Activated CD4-positive, alpha-beta T cell treated with anti-CD3 and anti-CD28 coated beads, Interleukin-2, amount 10 ng/mL, durations not matched to agents 7 days and 5 days (primary cell): ENCODE measurements at places on chromosomes 2 and 18. TPM values are rescaled to one million over a fixed set of nuclear protein-coding genes. Genes with fewer than 3 reads are reported as not detected.

The SP5 gene
- not detected for total RNA-seq

The ARL4C gene
- 300 TPM for total RNA-seq

The LAMA1 gene
- not detected for total RNA-seq

GRCh38 chr2:148875387-148876051 lies 492 bp downstream of the KIF5C start:
- H3K27me3 ChIP-seq: peaks cover 39% of the 10 kb centered on the region
- peak; percentile 12 for DNase-seq
- H3K27ac ChIP-seq: peak overlapping the region; percentile 41
- peak overlapping the region; percentile 78 for H3K4me3 ChIP-seq
- H3K36me3 ChIP-seq: peaks cover 2% of the 10 kb centered on the region
- peaks cover 10% of the 10 kb centered on the region for H3K4me1 ChIP-seq

DNA sequence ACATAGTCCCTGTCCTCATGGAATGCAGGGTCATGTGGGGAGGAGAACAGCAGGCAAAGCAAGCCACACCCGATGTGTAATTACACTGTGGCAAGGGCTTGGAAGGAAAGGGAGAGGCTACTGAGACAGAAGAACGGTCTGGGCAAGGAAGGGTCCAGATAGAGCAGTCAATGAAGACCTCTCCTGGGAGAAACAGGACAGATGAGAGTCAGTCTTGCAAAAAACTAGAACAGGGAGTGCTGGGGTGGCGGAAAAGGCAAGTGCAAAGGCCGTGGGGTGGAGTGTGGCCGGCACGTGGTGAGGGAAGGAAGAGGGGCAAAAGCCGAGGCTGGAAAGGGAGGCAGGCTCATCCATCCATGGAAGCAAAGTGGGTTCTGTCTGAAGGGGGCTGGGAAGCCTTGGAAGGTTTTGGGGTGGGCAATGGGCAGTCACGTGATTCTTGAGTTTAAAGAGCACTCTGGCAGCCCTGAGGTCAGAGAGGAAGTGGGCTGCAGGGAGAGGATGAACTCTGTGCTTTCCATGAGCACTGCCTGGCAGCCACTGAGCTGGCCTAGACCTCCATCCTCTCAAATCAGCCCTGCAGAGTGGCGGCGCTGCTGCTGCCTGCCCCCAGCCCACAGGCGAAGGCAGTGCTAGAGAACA lies 182.2 kb downstream of the INHBB start:
- no peak for DNase-seq
- no peaks in the 10 kb centered on the region for H3K4me1 ChIP-seq
- no peaks in the 10 kb centered on the region for H3K27me3 ChIP-seq
- no peaks in the 10 kb centered on the region for H3K36me3 ChIP-seq
- H3K27ac ChIP-seq: no peak overlapping the region

GRCh38 chr2:231357048-231357447 lies 38.5 kb upstream of the B3GNT7 start:
- peaks cover 2% of the 10 kb centered on the region for H3K27me3 ChIP-seq
- no peak for DNase-seq
